ENCODE measurements at places on chromosomes 7 and 10. TPM values are rescaled to one million over a fixed set of nuclear protein-coding genes. Genes with fewer than 3 reads are reported as not detected.

NKX2-3 gene
- 15.1 TPM for total RNA-seq

MEST gene
- 94.5 TPM for total RNA-seq

MMRN2 gene
- 0.27 TPM for total RNA-seq

ZPBP gene
- 0.81 TPM for total RNA-seq

CFAP69 gene
- 2.4 TPM for total RNA-seq

KMT2E gene
- total RNA-seq: 159 TPM

UPP1 gene
- total RNA-seq: 2.2 TPM

LAMB4 gene
- total RNA-seq: not detected

Data from hematopoietic multipotent progenitor cell (in vitro differentiated cells).